Iris pigment epithelial cell (primary cell): ENCODE measurements at places on chromosomes 2 and 18.
A peak's percentile ranks its signal among the peaks of the same experiment; 100 is the strongest.

GRCh38 chr2:134603966-134604365, 114.8 kb downstream of the TMEM163 start:
- DNase-seq = no peak

DNA sequence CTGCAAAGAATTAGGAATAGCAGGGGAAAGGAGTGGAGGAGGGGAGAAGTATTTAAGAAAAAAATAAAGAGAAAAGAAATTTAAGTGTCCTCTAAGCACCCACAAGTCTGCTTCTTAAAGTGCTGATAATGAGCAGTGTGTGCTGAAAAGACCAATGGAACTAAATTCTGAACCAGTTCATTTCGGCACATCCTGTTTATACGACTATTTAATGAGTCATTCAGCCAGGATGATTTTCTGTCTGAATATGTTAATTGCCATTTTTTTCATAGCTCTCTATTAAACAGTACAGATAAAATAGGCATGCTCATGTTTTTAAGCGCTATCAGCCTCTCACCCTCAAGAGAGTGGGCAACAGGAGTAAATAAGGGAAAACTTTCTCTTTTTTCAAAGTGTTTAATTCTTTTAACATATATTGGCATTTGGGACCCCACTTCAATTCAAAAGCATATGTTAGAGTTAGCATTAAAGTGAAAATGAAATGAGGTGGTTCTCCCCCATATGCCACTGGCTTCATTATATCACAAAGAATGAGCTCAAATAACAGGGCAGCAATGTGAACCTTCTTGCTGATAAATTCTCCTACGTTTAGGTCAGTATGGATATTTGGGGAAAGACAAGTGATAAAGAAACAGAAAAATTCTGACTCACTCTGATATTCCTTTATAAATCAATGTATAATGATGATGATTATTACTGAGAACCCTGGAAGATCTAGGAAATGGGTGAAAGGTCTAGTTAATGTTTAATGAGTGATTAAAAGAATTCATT, 87.5 kb downstream of the TCF4 start:
- peak; percentile 92 for DNase-seq

DNA sequence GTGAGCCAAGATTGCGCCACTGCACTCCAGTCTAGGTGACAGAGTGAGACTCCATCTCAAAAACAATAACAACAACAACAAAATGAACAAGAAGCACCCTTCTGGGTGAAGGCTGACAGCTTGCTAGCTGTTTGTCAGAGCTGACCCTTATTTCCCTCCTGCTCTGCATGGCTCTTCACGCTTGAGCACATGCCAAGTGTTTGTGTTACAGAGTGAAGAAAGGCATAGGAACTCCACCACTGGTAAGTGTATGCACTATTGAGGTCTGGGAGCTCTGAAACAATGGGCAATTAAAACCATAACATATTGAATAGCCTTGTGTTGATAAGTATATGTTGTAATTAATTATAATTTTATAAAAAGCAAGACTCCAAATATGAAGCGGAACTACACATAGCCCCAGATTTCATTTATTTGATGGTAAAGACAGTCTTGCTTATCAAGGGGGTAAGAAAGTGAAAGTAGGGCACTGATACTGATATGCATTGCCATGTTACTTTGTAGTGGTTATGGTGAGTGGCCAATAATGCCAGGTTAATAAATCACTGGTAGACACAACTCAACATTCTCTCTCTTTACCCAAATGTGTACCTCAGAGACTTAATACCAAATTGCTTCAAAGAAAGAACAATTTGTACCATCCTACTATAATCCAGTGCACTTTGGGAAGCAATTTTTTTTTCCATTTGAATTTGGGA, 163.4 kb downstream of the VWC2L start:
- no peak for DNase-seq

DNA sequence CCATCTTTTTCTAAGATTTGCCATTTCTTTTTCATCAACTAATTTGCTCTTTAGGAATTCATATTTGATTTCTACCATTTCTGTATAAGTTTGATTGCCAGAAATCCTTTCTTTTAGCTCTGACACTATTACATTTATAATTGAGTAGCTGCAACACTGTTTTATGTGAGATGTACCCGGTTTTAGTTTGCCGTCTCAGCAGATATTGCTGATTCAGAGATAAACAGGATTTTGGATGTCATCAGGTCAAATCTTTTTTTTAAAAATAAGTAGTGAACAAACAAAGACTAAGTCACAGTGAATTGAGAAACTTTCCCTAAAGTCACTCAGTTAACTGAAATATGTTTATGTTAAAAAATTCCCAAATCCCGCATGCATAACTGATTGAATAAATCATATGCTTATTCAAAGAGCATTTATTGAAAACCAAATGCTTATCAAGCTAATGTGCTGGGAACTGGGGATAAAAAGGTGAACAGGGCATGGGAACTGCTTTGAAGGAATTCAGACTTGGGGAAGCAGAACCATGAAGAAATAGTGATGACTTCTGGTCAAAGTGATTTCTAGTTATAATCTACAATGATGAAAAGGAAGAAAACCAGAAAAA, 19.5 kb upstream of the CCDC102B start:
- DNase-seq = peak; percentile 92

DNA sequence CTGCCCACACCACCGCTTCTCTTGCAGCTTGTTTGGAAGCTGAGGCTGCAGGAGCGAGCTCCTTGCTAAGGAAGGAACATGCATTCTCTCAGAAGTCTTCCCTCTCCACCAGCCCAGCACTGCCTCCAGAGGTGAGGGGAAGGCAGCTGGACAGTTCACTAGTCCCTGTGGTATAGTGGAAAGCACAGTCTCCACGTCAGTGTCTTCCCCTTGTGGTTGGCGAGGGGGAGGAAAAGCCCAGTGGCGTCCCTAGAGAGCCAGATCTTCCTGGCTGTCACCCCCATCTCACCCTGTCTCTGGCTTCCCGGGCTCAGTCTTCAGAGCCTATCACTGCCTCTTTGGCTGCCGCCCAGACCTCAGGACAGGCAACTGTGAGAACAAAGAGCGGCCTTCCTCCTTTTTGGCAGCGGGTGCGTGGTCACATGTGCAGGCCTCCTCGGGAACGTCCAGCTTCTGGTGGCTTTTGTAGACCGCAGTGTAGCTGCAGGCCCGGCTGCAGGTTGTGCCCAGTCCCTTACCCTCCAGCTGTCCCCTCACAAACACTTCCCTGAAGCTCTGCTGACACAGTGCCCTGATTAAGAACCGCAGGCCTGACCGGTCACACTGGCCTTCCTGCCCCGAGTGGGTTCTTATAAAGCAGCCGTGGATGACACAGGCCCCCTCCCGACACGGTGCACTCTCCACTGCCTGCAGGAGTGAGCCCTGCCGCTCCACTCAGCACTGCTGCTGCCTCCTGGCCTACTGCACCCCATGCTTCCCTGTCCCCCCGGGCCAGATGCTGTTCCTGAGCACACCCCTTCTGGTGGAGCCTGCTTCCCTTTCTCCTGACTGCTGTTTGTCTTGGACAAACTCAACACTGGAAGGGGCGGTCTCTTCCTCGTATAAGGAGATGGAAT, 90.9 kb downstream of the RNF144A start:
- DNase-seq = peak; percentile 92

DNA sequence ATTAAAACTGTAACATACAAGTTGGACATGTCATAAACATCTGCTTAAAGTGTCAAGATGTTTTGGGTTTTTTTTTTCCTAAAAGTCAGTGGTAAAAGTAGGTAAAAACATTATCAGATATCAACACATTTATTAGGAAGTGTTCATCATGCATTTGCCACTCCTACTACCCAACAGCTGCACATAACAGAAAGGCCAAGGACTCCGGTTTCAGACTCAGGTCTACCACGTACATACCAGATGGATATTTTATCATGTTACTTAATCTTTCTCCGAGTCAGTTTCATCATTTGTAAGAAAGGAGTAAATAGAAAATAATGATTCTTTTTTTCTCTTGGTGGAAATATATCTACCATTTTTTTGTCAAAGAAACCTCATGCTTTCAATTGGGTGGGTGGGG, 192.3 kb downstream of the UBE2E3 start:
- peak; percentile 57 for DNase-seq

DNA sequence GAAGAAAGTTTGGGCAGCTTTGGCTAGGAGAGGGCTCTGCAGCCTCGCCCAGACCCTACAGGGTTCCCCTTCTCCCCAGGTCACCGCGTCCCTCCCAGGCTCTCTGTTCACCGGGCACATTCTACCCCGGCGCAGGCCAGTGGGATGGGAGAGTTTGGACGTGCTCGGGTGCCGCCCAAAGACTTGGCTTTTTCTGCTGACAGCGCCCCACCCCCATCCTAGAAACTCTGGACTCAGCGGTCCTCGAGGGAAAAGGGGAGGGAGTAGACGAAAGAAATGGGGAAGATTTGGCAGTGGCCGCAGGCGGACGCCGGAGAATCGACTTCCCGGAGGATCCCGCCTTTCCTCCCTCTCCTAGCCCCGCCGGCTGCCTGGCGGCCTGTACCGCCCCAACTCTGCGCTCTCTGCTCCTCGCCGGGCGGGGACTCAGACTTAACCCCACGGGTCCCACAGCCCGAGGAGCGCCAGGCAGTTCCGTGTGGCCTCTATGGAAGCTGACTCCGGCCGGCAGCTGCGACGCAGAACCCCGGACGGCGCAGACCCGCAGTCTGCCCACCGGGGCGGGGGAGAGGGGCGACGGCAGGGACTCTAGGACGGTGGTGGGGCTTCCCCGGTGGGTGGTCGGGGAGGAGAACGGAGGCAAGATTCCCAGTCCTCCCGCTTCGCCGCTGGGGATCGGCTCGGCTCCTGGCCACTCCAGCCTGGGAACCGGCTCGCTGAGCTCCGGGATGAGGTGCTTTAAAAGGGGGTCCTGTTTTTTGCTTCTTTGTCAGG, 863 bp upstream of the SIX2 start:
- peak; percentile 68 for DNase-seq

GRCh38 chr2:222609381-222609780, 46.5 kb downstream of the FARSB start:
- peak; percentile 36 for DNase-seq

GRCh38 chr2:108637304-108637669, 82.0 kb upstream of the RANBP2 start:
- DNase-seq = peak; percentile 95

DNA sequence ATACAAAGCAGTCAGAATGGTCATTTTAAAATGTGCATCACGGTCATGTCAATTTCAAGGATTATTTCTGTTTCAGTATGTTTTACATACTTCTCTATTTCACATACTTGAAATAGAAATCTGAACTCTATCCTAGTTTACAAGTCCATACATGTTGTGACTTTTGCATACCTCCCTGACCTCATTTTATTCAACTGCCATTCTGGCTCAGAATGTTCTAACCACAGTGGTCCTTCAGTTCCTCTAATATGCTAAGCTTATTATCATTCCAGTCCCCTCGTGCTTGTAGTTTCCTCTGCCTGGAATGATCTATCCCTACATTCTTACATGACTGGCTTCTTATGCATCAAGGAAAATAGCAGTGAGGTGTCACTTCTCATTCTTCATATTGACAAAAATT, 295.6 kb downstream of the KIAA1328 start:
- DNase-seq = peak; percentile 43

GRCh38 chr2:3598197-3598910, 3.4 kb downstream of the COLEC11 start:
- DNase-seq = no peak

GRCh38 chr2:72414137-72414760, 266.6 kb upstream of the CYP26B1 start:
- no peak for DNase-seq

DNA sequence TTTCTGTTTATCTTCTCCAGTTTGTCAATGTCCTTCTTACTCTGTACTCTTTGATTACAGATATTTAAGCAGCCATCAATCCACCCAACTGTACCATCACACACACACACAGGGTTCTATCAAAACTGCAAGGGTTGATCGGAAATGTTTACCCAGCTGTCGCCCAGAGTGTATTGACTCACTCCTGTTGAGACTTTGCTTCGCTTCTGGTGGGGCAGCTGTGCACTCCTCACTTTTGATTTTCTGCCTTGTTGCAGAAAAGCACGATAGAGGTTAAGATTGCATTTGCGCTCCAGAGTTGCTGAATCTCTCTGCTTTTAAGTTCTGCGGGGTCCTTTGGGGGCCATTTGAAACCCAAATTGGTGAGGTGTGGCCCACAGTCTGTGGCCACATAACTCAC, 216.2 kb downstream of the SETBP1 start:
- DNase-seq = no peak

- no peak for DNase-seq
Observed at GRCh38 chr2:144748443-144748842, 228.5 kb upstream of the ZEB2 start.

- no peak for DNase-seq
Observed at GRCh38 chr2:223232285-223232684, 180.3 kb downstream of the KCNE4 start.
